ENCODE measurements at places on chromosomes 1 and 21. TPM values are rescaled to one million over a fixed set of nuclear protein-coding genes. Genes with fewer than 3 reads are reported as not detected.
A peak's percentile ranks its signal among the peaks of the same experiment; 100 is the strongest.

DNA sequence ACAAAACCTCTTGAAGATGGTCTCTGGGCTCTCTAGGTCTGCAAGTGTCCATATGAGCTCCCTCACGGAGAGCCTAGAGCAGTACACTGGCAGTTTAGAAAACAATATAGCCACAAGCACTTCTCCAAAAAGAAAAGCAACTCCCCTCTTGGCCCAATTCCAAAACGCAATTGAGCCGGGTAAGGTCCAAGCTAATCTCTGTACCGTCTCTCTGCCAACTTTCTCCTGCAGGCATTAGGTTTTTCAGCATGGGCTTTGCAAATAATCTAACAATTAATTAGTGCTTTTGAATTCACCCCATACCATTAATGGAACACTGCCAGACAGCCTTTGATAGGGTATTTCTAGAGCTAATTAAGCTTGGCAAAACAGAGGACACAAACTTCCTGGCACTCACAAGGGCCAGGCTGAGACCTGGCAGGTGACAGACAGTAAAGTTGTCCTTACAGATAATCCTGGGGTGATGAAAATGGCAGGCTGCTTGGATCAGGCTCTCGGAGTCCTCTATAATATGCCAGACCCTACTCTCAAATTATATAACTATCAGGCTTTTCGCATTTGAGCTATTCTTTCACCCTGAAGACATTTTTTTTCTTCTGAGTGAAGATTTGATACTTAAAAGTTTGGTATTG is 39.8 kb downstream of the TGFBR3 start:
- H3K4me3 ChIP-seq, result no peak overlapping the region
- H3K27me3 ChIP-seq, result no peaks in the 10 kb centered on the region
- no peaks in the 10 kb centered on the region for H3K4me1 ChIP-seq
- no peak overlapping the region for H3K27ac ChIP-seq

GRCh38 chr1:10901891-10902805 is 105.7 kb upstream of the CASZ1 start:
- H3K4me3 ChIP-seq, result no peak overlapping the region
- H3K36me3 ChIP-seq, result no peaks in the 10 kb centered on the region
- H3K27ac ChIP-seq, result no peak overlapping the region
- peaks cover 23% of the 10 kb centered on the region for H3K4me1 ChIP-seq

DNA sequence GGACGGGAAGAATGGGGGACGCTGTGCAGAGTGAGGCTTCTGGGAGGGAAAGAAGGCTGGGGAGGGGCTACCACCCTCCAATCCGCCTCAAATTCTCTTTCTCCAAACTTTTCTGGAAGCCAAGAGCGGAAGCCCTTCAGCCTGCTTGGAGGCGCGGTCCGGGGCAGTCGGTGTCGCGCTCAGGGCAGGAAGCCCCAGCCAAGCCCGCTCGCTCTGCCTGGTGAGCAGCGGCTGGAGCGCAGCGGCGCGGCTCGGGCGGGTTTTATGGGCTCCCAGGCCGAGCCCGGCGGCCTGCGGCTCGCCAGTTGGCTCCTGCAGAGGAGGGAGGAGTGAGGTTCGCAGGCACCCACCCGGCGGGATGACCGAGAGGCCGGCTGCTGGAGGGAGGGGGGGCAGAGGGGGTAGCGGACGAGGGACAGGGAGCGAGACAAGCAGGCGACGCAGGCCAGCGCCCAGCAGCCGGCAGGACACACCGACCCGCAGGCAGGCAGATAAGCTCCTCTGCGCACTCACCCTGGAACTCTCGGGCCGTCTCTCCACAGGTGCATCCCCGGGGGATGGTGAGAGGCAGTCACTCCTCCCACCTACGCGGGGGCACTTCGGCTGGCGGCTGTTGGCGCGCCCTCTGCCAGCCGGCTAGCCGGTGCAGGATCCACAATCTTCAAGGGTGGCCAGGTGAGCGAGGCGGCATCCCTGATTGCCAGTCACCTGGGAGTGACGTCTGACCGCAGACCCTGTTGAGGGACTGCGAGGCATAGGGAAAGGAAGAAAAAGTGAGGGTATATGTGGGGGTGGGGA is at the start of gene AVPR1B:
Gene AVPR1B, minus strand, starts transcription at position 238 of the 798 bp plus-strand sequence. CDS start 498 bp downstream, outside the sequence.
- no peak within 1 kb of the TSS for H3K27ac ChIP-seq
- DNase-seq, result peak; percentile 19
- no peaks in the 10 kb centered on the region for H3K4me1 ChIP-seq
- H3K36me3 ChIP-seq, result no peaks in the 10 kb centered on the region
- peaks cover 21% of the 10 kb centered on the region for H3K27me3 ChIP-seq

GRCh38 chr1:36942148-36942547 is 92.2 kb downstream of the GRIK3 start:
- H3K27me3 ChIP-seq, result no peaks in the 10 kb centered on the region
- no peaks in the 10 kb centered on the region for H3K36me3 ChIP-seq
- H3K4me3 ChIP-seq, result no peak overlapping the region

- no peak overlapping the region for H3K27ac ChIP-seq
- H3K27me3 ChIP-seq, result no peaks in the 10 kb centered on the region
- no peak overlapping the region for H3K4me3 ChIP-seq
- peak; percentile 42 for DNase-seq
- no peaks in the 10 kb centered on the region for H3K4me1 ChIP-seq
These were observed 106.2 kb downstream of the DHRS3 start for GRCh38 chr1:12511516-12512468.

DNA sequence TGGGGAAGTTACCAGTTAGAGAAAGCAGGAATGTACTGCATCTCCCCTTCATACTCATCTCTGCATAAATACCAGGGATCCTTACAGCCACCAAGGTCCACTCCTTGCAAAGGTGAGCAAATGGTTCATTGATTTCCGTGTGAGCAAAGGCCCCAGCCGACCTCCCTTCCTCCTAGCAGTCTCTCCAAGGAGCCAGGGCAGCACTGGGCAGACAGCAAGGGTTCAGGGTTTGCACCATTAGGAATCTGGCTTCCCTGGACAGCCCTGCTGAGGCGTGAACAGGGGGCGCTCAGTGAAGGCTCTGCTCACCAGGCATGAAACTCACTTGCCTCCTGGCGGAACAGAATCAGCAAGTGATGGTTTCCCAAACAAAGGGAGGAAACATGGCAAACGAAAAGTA is 65.7 kb downstream of the MRPL37 start:
- no peaks in the 10 kb centered on the region for H3K36me3 ChIP-seq
- no peak for DNase-seq
- H3K4me1 ChIP-seq, result peaks cover 10% of the 10 kb centered on the region
- H3K4me3 ChIP-seq, result no peak overlapping the region
- H3K27ac ChIP-seq, result no peak overlapping the region
- no peaks in the 10 kb centered on the region for H3K27me3 ChIP-seq

- no peaks in the 10 kb centered on the region for H3K27me3 ChIP-seq
- peaks cover 11% of the 10 kb centered on the region for H3K4me1 ChIP-seq
- H3K4me3 ChIP-seq, result no peak overlapping the region
- H3K27ac ChIP-seq, result no peak overlapping the region
- peaks cover 3% of the 10 kb centered on the region for H3K36me3 ChIP-seq
These were observed 77.5 kb downstream of the SPSB1 start for GRCh38 chr1:9369964-9370788.

GRCh38 chr1:154998201-154998780 is 4.3 kb upstream of the ZBTB7B start:
- H3K27ac ChIP-seq, result no peak overlapping the region
- H3K4me1 ChIP-seq, result peaks cover 20% of the 10 kb centered on the region
- no peak overlapping the region for H3K4me3 ChIP-seq
- no peak for DNase-seq
- H3K27me3 ChIP-seq, result no peaks in the 10 kb centered on the region

GRCh38 chr1:31624309-31624708 is 6.8 kb downstream of the HCRTR1 start:
- H3K27me3 ChIP-seq, result no peaks in the 10 kb centered on the region
- H3K36me3 ChIP-seq, result no peaks in the 10 kb centered on the region
- DNase-seq, result no peak
- H3K4me3 ChIP-seq, result no peak overlapping the region
- peaks cover 35% of the 10 kb centered on the region for H3K4me1 ChIP-seq

DNA sequence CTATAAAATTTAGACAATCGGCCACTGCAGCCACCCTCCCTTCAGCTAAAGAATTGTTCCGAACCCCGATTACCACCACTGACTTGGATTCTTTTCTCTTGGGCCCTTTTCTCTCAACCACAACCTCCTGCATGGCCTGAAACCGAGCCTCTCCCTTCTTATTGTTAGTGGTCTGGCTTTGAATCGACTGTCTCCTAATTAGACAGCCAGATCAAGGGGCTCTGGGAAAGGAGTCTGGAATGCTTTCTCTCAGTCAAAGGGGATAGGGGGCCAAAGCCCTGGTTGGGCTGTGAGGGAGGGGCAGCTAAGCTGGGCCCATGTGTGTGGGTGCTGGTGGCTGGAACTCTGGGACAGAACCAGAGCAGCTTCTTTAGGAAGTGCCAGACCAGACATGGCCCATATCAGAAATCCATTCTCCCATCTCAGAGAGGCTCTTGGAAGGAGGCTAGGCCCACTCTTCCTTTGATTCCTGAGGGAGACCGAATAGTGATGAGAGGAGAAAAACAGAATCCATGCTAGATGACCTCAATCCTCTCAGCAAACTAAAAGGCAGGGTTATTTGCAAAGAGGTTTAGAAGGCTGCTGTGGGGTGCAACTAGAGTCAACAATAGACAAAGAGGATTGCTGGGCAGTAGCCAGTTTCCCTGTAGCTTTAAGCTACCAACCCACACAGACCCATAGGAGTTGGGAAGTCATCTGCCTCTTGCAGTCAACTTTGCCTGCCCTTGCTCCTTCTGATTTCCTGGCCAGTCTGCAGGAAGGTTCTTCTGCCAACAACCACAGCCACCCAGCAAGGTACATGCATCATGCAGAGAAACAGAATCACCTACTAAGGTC is 117.6 kb downstream of the AK5 start:
- H3K27ac ChIP-seq, result no peak overlapping the region
- H3K27me3 ChIP-seq, result no peaks in the 10 kb centered on the region
- no peaks in the 10 kb centered on the region for H3K36me3 ChIP-seq
- no peak for DNase-seq
- no peak overlapping the region for H3K4me3 ChIP-seq

- DNase-seq, result no peak
- no peaks in the 10 kb centered on the region for H3K27me3 ChIP-seq
- H3K36me3 ChIP-seq, result no peaks in the 10 kb centered on the region
- no peak overlapping the region for H3K27ac ChIP-seq
- no peaks in the 10 kb centered on the region for H3K4me1 ChIP-seq
These were observed 79.9 kb upstream of the GPR52 start for GRCh38 chr1:174367892-174368291.

DNA sequence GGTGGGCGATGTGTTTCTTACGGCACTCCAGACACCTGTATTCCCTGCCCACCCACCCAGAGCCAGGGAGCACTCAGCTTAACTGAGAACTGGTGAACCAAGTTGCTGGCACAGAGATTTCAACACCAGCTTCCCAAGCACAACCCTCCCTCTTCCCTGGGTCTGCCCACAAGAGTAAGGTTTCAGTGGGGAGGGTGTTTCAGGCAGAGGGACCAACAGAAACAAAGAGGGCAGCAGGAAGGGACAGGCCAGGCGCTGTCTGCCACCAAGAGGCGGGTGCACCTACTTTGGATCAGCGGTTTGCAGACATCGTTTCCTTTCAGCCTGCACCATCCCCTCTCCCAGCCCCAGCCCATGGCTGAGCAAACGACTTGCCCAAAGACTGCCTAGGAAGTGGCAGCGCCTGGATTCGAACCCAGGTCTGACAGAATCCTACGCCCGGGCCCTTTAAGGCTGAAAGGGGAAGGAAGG is 21.9 kb upstream of the ALDH4A1 start:
- H3K27ac ChIP-seq, result peak overlapping the region; percentile 14
- peaks cover 6% of the 10 kb centered on the region for H3K36me3 ChIP-seq
- no peaks in the 10 kb centered on the region for H3K27me3 ChIP-seq
- H3K4me3 ChIP-seq, result no peak overlapping the region
- no peak for DNase-seq
- peaks cover 65% of the 10 kb centered on the region for H3K4me1 ChIP-seq

DNA sequence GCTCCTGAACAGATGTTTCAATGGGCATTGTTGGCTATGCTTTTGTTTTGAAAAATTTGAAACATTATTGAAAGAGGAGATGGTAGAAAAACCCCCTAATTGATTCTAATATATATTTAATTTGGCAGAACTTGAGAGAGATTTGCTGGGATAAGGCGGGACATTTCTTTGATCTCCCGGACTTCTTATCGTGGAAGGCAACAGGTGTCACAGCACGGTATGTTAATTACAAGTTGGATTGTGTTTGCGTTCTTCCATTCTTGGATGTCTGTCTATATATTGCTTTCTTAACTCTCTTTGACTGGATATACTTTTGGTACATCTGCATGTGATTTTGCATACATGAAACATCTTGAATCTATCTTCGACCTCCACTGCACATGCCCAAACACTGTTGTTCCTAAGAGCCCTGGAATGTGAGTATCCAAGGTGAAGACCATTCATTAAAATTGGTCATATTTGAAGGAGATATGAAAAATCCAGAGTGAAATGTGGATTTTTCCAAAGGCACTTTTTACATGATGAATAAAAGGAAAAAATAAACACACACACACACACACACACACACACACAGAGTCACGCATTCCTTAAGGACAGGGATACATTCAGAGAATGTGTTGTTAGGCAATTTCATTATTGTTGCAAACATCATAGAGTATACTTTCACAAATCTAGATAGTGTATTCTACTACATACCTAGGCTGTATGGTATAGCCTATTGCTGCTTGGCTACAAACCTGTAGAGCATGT is 81.9 kb downstream of the FGGY start:
- no peak overlapping the region for H3K4me3 ChIP-seq
- no peaks in the 10 kb centered on the region for H3K36me3 ChIP-seq
- H3K4me1 ChIP-seq, result peaks cover 11% of the 10 kb centered on the region

- no peaks in the 10 kb centered on the region for H3K27me3 ChIP-seq
- peaks cover 45% of the 10 kb centered on the region for H3K4me1 ChIP-seq
- no peaks in the 10 kb centered on the region for H3K36me3 ChIP-seq
- peak overlapping the region; percentile 51 for H3K27ac ChIP-seq
- peak overlapping the region; percentile 58 for H3K4me3 ChIP-seq
- peak; percentile 41 for DNase-seq
These were observed 3.4 kb downstream of the ADGRB2 start for GRCh38 chr1:31760471-31761470.

GRCh38 chr1:150332651-150333290 is 11.4 kb downstream of the PRPF3 start:
- no peaks in the 10 kb centered on the region for H3K27me3 ChIP-seq
- H3K4me3 ChIP-seq, result no peak overlapping the region
- peaks cover 57% of the 10 kb centered on the region for H3K36me3 ChIP-seq
- H3K4me1 ChIP-seq, result no peaks in the 10 kb centered on the region

- no peaks in the 10 kb centered on the region for H3K27me3 ChIP-seq
- peak overlapping the region; percentile 32 for H3K4me3 ChIP-seq
- peaks cover 5% of the 10 kb centered on the region for H3K36me3 ChIP-seq
- peak overlapping the region; percentile 87 for H3K27ac ChIP-seq
These were observed 31.6 kb downstream of the TGFB2 start for GRCh38 chr1:218376722-218377121.

The LDLRAP1 gene
- total RNA-seq, result 7.9 TPM

The ELAVL4 gene
- not detected for total RNA-seq

The APOBEC4 gene
- not detected for total RNA-seq

The CDC20 gene
- 14.5 TPM for total RNA-seq

The CAPZB gene
- 459 TPM for total RNA-seq

The DNAJC8 gene
- total RNA-seq, result 91.3 TPM

The SLAMF7 gene
- total RNA-seq, result 0.32 TPM
